IMR-90 (cell line): ENCODE measurements at places on chromosomes 16 and 17. TPM values are rescaled to one million over a fixed set of nuclear protein-coding genes. Genes with fewer than 3 reads are reported as not detected.

- peak; percentile 36 for DNase-seq
Measured at GRCh38 chr17:80441133-80441578, 26.2 kb downstream of the ENDOV start.

DNA sequence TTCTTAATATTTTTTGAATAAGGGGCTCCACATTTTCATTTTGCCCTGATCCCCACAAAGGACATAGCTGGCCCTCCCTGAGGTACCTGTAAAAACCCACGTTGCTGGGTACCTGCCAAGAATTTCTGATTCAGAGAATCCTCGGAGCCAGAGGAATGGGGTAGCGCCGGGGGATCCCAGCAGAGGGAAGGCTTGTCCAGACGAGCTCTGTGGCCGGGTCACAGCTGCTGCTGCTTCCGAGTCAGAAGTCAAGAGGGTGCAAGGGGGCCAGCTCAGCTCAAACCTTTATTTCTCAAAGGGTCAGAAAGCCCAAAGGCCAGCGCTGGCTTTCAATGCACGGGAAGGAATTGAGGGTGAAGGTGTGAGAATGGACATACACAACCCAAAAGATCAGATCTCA, 68.9 kb upstream of the SDK2 start:
- DNase-seq, result no peak

Gene CDH8
- not detected in 2 replicates for total RNA-seq

DNA sequence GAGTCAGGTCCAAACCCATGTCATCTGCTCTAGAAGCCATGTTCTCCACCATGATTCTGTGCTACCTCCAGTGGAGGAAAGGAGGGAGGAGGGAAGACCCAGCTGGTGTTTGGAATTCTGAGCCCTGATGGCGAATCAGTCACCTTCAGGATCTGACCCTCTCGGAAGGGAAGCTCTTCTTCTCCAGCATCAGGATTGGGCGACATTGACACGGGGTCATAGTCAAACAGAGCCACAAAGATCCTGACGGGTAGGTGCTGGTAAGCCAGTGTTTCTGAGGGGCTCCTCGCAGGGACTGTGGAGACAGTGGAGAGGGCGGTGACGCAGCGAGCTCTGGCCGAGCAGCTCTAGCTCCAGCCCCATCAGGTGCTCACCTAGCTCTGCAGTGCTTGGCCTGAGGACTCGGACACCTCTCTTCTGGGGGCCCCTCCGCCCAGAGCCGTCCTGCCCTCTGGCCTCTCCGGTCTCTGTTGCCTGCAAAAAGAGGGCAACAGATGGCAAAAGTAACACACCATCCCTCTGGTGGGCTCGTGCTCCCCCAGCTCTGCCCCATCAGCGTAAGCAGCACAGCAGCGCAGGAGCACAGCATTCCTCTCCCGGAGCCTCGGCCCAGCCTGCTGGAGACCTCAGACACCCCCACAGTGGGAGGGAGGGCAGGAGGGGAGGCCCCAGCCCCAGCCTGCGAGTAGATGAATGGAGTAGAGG, 21.0 kb downstream of the TSPOAP1 start:
- no peak for DNase-seq

Gene USH1G
- total RNA-seq, result not detected in 2 replicates

DNA sequence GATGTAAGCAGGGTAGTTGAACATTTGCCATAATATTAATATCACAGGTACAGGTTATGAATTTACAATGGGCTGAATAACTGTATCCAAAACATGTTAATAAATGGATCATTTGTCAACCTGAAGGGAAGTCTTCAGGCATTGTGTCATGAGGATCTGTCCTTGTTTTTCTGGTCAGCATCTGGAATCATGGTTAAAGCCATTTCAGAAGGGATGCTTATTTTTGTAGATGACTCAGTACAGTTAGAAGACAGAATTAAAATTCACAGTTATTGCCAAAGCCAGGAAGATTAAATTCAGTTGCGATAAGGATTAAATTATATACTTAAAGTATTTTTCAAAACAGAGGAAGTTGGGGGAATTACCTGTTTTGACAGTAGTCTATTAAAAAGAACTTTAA, 8.0 kb downstream of the PSMD11 start:
- peak; percentile 73 for DNase-seq

Gene BCL6B
- total RNA-seq, result not detected in 2 replicates

GRCh38 chr17:81609541-81610311, 27.2 kb downstream of the NPLOC4 start:
- DNase-seq, result no peak
